HCT116 (cell line): ENCODE measurements at places on chromosomes 13 and 19. TPM values are rescaled to one million over a fixed set of nuclear protein-coding genes. Genes with fewer than 3 reads are reported as not detected.

The OR7C1 gene
- not detected for total RNA-seq

- no peak overlapping the region for H3K27ac ChIP-seq
- H3K36me3 ChIP-seq = no peaks in the 10 kb centered on the region
- no peak overlapping the region for H3K4me3 ChIP-seq
- DNase-seq = no peak
These were observed 15.2 kb upstream of the PABPC3 start for GRCh38 chr13:25080773-25081172.

GRCh38 chr13:110936519-110936918 lies 21.6 kb upstream of the ANKRD10 start:
- H3K36me3 ChIP-seq = no peaks in the 10 kb centered on the region
- DNase-seq = no peak
- H3K27ac ChIP-seq = no peak overlapping the region
- H3K27me3 ChIP-seq = no peaks in the 10 kb centered on the region

DNA sequence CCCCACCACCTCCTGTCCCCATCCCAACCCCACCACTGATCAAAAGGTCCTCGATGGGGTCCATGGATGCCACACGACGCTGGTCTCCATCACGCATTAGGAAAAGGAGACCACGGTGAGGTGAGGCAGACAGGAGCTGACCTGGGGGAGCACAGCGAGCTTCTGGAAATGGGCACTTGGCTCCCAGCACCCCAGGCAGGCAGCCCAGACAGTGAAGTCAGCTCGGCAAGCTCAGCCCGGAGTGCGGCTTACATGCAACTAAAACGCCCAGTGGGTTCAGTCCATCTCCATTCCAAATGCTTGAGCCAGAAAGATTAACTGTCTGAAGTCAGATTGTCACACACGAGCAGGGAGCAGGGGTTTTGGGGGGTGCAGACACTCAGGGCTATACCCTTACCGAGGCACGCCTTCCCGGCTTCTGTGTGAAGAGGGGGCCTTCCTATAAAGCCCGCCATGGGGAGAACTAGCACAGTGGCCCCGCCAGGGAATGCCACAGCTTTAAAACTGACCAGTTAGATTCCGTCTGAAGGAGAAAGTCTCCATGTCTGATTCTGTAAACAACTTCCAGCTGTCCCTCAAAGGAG lies 79.4 kb downstream of the SPACA7 start:
- H3K4me1 ChIP-seq = no peaks in the 10 kb centered on the region
- H3K27me3 ChIP-seq = no peaks in the 10 kb centered on the region
- H3K36me3 ChIP-seq = no peaks in the 10 kb centered on the region
